ENCODE measurements at places on chromosomes 5 and 9.

DNA sequence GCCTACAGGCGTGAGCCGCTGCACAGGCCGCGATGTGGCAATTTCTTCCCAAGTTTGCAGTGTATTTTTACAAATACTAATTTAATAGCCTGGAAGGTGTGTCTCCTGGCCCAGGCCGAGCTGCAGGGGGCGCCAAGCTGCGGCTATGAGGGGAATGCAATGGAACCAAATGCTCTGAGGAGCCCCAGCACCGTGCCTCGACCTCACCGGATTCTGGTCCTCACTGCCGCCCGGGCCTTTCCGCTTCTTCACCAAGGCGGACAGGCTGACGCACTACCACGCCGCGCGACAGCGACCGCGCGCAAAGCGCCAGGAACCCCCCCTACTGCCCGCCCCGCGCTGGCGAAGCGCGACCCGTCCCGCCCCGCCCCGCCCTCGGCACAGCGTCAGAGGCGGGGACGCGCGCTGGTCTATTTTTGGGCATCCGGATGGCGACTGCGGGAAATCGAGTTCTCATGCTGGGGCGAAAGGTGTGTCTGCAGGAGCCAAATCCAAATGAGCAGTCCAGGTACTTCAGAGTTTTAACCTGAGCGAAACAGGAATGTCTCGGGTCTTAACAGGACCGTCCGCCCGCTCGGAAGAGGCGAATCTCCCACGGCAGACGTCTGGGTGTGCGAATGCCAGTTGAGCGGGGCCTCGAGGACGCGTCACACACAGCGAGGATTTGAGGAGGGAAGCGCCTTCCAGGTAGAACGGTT is 31.7 kb upstream of the PRXL2C start:
- DNase-seq: peak; percentile 34

DNA sequence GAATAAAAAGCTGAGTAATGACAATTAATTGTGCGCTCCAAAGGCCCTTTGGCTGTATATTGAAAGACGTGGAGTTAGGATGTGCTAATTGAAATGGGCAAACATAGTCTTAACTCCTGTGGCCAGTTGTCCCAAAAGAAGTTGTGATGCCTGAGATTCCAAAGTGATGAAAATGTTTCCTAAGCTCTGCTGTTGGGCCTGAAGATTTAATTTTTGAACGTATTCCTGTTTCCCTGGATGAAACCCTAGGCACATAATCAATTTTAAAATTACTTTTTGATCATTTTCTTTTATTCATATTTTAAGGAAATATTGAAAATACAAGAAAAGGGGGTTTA is 87.9 kb downstream of the PRDM6 start:
- DNase-seq: no peak

GRCh38 chr5:107446972-107447371 is 223.8 kb downstream of the EFNA5 start:
- no peak for DNase-seq

DNA sequence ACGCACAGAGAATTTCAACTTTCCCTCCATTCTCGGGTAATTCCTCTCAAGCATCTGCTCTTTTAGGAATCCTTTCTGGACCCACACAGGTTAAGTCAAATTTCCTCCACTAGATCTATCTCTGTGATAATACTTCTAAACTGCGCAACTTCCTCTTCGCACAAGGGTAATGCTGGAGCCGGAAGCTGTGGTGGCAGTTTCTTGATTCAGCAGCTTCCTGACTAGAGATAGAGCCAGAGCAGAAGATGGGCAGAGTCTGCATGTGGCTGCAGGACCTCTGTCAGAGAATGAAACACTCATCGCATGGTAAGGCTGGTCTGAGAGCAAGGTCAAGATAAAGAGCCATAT is 11.1 kb upstream of the CDC42SE2 start:
- no peak for DNase-seq

GRCh38 chr9:134243778-134244467 is 79.6 kb upstream of the RNU6ATAC start:
- no peak for DNase-seq

DNA sequence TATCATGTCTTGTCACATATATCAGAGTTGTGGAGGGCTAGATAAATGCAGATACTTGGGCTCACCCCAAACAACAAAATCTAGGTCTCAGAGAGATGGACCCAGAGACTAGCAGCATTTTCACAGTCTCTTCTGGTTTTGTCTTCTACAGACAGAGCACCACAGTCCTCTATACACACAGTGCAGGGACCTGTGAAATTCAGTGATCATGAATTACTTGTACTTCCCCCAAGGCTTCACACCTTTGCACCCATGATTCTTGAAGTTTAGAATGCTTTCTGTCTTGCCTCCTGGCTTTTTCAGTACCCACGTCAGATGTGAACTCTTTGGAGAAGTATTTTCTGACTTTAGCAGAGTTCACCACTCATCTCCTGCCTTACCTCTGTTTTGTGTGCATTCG is 371.5 kb upstream of the PRR16 start:
- no peak for DNase-seq

DNA sequence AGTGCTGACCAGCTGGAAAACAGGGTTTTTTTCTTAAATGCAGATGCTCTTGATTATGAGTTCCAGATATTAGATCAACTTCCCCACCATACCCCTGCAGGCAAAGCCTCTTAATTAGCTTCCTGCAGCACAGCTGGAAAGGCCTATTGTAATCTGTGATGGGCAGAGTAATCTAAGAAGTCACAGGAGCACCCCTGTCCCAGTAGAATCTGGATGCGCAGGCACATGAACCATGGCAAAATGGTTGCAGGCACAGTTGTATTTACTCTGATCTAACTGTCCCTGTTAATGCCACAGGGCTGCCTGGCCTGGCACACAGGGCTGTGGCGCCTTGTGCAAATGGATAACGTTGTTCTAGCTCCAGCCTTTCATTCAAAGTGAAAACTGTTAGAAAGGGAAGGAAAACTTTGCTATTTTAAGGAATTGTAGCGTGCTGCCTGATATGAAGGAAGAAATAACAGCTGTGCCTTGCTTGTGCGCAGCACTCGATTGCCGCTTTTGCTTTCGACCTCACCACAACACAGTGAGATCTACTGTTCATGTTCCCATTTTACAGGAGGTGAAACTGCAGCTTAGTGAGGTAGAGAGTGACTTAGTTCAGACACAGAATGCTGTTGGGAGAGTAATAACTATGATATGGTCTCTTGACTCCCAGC is 2.3 kb downstream of the TGFBI start:
- no peak for DNase-seq

DNA sequence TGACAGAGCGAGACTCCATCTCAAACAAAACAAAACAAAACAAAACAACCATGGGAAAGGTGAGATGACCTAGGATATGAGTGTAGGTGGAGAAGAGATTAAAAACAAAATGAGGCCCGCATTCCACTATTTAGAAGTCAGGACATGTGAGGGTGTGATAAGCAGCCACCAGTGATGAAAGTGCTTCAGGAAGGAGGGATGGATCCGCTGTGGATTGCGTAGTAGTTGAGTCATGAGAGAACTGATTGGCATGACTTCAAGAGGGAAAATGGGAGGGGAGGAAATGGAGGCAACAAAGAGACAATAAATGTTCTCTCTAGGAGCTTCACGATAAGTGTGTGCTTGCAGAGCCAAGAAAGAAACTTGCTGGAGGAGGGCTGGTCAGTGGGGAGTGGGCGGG is 367.6 kb downstream of the ARL15 start:
- no peak for DNase-seq

DNA sequence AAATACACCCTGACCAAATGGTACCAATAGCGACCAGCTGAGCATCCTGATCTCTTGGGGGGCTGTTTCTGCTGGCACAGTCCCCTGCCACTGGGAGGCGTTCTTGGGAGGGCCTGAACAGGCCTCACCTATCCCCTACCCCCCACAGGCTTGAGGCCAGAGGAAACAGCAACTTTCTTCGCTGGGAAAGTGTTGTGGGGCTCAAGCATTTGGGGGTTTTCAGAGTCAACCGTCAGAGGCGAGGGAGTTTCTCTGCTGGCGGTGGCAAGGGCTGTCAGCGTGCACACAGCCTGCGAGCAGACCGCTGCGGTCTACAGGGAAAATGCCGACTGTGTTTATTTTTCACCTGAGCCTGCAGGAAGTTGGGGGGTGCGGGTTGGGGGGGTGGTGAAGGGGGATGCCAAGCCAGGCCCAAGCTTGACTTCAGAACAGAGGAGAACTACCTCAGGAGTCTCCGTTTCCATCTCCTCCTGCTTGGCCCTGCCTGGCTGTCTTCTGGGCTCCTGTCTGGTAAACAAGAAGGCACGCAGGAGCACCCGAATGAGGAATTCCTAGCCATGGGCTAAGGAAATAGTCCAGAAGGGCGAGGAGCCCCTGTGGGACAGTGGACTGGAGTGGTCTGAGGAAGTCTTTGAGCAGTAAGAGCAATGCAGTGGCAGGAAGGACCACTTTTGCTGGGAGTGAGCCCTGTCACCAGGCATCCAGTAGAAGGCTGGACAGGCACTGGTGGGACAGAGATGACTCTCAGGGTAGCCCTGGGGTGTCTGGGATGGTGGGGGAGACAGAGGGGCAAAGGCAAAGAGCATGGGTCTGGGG is 18.1 kb downstream of the TCF7 start:
- DNase-seq: no peak

DNA sequence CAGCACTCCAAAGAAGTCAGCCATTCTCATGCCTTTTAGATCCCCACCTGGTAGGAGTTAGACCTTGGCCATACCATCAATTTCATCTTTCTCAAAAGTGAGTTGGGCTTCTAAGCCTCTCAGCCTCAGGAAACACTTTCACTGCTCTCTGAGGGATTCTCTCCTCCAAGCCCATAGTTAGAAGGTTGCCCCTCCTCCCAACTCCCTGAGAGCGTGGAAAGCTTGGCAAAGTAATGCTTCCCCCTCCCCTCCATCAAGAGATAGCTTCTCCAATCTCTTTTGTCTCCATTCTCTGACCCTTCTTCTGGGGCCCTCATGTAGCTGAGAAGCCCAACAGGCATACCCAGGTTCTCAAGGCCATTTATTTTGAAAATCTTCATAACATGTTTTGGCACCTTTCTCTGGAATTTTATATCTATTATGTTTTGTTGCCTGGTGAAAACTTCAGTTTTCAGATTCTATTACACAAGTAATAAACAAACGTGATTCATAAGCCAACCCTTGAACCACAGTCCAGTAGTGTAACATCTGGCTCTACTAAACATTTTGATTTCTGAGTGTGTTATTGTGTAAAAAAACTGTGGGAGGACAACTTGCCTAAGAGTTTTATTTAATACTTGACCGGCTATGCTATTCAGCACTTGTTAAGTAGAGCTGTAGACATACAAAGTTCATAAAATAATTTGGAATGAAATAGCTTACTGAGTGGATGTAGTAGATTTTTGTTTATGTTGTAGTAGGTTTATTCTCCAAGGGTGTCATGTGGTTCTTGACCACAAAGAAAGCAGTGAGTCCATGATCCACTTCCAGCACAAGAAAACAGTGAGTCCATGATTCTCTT is 17.1 kb downstream of the LVRN start:
- no peak for DNase-seq

GRCh38 chr5:180467028-180467975 is 26.9 kb upstream of the CNOT6 start:
- DNase-seq: no peak

DNA sequence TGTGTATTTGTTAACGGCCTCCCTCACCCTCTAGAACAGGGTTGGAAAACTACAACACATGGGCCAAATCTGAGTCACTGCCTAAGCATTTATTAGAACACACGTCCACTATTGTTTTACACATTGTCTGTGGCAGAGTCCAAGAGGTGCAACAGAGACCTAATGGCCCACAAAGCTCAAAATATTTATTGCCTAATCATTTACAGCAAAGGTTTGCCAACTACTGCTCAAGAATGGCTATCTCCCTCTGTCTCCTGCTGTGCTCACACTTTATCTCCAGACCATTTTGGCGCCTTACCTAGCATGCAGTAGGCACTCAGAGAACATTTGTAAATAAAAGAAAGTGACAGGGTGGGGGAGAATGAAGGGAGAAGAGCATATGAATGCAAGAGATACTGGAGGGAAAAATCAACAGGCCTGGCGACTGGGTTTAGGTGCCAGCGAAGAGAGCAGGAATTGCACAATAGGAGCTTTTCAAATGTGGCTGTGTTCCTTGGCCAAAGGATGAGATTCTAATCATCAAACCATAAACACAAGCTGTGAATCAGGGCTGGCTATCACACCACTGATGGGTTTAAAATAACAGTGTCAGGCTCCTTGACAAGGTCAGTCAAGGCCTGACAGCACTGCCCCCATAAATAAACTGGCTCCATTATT is 80.3 kb downstream of the EPB41L4A start:
- no peak for DNase-seq

- no peak for DNase-seq
These were observed 150.1 kb upstream of the STK32A start for GRCh38 chr5:147084702-147085101.

DNA sequence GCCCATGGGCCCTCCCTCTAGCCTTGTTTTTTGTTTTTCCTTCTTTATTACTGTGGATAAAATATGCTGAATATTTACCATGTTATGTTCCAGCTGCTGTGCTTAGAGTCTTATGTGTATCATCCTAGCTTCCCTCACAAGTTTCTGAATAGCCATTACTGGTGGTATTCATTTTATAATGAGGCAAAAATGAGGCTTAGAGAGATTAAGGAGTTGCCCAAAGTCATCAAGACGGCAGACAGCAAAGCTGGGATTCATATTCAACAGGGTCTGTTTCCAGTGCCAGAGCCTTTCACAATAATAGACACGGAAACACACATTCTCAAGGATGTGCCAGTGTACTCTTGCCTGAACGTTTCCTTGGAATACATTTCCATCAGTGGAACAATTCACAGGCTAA is 258.1 kb downstream of the CTNND2 start:
- DNase-seq: no peak

DNA sequence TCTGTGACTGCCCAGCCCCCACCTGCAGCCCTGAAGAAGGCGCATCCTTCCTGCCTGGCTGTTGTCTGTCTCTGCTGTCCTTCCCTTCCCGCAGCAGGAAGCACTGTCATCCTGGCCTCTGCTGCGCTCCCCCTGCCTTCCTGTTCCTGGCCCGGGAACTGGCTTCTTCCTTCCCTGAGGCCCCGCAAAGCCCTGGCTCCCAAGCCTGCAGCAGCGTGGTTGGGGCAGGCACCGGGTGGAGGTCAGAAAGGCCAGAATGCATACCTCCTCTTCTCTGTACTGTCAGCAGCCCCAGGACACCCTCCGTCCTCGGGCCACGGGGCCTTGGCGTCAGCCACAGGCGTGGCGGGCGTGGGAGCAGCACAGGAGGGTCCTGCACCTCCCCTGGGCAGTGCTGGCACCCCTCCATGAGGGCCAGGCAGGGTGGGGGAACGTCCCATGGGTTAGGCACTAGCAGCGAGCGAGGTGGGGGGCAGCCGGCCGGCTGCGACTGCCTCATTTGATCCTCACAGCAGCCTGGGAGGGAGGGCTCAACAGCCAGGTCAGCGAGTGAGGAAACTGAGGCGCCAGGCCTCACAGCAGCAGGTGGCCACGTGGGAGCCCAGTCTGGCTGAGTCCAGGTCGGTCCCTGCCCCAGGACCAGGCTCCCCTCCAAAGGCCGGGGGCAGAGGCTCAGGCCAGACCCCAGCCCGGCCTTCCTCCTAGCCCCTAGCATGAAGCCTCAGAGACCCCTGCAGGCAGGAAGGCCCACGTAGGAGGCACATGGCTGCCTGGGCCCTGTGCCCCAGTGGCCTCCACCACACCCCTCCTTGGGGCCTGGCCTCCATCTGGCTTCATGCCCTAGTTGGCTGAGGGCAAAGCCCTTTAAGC is 9.4 kb downstream of the FLT4 start:
- DNase-seq: no peak

All from activated CD8-positive, alpha-beta memory T cell treated with anti-CD3 and anti-CD28 coated beads for 48 hours (primary cell).